ENCODE measurements at places on chromosomes 5 and 9.

- no peak for DNase-seq
These were observed 408.7 kb downstream of the ARHGEF28 start for GRCh38 chr5:74034733-74035132.

GRCh38 chr9:101027236-101027635 is 1.3 kb upstream of the PLPPR1 start:
- no peak for DNase-seq

DNA sequence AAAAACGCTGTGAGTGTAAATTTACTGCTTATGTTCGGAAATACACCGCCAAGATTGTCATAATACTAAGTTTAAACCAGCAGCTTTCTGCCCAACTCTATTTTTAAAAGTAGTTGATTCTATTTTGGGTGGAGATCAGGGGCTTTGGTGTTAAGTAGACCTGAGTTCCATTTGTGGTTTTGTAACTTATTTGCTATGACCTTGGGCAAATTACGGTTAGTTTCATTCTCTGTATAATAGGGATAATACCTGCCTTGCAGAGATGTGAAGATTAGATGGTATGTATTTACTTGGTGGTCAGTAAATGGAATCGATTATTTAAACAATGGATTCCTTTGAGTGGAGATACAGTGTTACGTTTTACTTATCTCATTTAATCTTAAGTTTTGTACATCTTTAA is 1.6 kb downstream of the RAD23B start:
- no peak for DNase-seq

DNA sequence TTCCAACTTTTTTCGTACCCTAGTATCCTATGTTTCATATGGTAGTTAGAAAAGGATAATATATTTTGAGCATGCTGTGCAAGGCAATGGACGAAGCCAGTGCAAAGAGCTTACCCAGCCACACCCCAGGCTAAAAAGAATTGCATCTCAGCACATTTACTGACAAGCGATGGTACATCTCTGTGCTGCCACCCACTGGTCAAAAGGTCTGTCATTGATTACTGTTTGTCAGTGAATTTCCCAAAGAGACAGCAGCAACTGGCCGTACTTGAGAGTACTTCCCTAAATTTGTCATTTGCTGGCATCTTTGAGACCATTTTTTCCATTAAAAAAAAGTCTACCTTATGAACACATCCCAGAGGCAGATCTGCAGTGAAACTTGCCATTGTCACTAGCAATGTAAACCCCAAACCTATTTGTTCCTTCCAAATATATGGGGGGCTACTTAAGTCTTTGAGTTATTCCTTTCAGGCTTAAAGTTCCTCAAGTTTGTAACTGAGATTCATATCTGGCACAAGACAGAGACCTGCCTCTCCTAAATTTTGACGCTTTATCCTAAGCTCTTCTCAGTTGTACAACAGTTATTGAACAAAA is 184.3 kb downstream of the CTNND2 start:
- peak; percentile 83 for DNase-seq

DNA sequence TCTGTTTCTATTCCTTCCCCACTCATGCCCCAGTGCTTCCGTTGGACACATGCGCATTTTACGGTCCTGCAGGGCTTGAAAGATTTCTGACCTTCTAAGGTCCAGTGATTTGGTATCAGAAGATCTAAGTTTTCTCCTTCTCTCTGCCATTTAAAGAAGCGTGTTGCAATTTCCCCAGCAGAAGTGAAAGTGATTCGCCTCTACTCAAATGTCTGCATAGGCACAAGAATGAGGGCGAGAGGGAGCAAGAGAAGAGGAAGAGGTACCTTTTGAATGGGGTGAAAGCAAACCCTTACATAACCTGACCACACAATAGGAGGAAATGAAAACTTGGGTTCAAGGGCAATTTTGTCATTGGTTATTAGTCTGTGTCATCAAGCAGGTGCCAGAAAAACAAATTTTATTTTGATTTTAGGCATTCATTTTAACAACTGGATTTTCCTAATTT is 31.7 kb upstream of the NR3C1 start:
- DNase-seq: no peak

- no peak for DNase-seq
These were observed 101.1 kb downstream of the APBA1 start for GRCh38 chr9:69571032-69571431.

- peak; percentile 20 for DNase-seq
These were observed 39.7 kb downstream of the EGFLAM start for GRCh38 chr5:38297830-38298608.

DNA sequence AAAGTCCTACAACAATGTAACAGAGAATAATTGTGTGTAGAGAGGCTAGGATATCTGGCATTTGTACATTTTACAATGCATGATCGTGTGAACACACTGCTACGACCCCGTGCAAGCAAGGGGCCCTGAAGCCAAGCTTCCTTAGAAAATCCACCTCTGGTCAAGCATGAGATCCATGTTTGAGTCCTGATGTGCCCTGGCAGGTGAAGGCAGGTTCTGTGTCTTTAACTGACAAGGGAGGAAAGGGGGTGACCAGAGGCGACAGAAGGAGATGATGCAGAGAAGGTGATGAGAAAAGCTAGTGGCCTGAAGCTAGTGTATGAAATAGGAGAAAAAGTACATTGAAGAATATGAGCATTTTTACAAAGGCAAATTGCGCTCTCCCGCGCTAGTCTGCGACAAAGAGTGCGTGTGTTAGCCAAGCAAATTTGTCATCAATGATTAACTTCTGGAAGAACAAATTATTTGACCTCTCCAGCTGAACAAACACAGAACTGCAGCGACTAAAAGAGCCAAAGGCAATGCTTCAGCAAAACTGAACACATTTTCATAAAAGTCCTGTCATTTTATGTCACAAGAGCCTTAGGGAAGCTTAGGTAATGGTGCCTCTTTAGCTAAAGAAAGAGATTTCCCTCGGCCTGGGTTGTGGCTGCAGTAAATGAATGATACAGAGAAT is 101.7 kb upstream of the DAPK1 start:
- DNase-seq: peak; percentile 64

DNA sequence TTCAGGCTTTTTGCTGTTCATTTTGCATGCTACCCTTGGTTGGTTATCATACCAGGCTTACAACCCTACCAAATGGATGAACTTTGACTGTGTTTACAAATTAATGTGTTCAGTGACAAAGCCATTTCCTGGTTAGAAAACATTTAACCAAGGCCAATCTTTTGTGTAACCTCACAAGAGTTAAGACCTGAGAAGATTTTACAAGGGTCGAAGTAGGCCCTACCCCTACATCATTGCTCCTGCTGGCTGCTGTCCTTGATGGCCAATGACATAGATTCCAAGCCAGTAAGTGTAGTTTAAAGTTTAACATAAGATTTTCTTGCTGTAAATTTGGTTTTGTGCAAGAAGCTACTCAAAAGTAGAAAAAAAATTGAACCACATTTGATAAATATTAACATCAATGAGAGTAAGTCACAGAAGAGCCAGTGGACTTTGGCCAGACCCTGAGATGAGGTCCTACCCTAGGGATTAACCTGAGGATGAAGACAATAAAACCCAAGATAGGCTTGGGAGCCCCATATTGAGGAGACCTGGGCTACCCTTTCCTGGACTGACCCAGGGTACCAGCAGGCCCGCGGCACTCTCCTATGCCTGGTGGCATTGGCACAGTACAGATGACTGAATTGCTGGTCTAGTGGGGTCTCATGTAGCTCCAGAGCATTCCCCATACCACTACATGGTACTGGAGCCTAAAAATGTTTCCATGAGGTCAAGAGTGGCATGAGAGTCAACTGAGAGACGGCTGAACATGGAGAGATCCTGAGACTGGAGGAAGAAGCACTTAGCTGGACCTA is 8.3 kb downstream of the C1QTNF3 start:
- no peak for DNase-seq

DNA sequence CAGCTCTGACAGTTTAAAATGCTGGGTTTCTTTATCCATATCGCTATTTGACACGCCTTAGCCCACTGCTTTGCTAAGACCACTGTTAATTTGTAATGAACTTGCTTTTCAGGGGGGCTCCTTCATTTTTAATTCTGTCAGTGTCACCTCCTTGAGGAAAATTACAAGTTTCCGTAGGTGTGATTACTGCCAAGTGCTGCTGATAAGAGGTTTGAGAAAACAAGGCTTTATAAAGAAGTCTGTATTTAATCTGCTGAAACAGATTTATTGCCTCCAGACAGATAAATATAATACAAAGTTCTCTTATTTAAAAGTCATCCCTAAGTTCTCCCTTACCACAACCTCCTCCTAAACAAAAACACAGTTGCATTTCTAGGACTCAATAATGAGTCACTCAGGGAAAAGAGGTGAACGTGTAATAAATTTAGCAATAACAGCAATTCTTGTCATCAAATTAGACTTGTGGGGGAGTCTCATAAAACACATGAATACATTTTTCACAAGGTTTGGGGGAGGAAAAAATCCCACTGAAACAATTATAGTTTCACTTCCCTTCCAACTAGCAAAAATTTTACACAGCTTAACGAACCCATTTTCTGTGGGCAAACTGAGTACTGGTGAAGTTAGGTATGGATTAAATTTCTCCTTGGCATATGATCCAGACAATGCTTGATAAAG is 72.8 kb downstream of the MAPKAP1 start:
- DNase-seq: no peak

DNA sequence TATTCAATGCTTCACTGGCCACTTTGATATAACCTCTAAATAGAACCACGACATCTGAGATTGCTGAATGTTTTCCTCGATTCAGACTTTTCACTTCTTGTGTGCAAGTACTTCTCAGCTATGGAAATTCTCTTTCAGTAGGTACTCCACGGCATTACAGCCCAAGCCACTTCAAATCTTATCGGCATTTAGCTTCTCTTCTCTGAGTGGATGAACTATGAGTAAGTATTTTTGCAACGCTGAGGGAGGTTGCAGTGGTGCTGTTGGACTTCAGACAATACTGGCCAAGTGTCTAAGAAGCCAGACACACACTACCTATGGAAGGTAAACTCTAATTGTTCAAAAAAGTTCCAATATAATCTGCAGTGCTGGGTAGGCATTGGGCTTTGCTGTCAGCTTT is 60.1 kb downstream of the FBN2 start:
- DNase-seq: no peak

- DNase-seq: no peak
These were observed 108.3 kb upstream of the HMHB1 start for GRCh38 chr5:143703659-143704058.

All from hepatocyte (in vitro differentiated cells).